ENCODE measurements at places on chromosomes 11 and 22.
A peak's percentile ranks its signal among the peaks of the same experiment; 100 is the strongest.

DNA sequence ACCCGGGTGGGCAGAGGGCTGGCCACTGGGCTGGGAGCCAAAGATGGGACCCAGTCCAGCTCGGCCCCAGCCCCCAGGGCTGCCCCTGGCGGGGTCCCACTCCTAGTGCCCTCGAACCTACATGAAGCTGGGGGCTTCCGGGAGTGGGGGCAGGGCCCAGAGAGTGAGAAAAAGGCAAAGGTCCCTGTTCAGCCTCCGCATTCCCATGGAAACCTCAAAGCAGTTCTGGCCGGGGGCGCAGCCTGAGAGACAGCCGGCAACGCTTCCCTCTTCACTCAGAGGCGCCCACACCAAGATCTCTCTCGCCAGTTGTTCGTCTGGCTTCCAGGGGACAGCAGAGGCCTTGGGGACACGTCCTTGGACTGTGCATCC, 22.4 kb upstream of the ARHGAP8 start:
- DNase-seq = no peak

- DNase-seq = no peak
These were observed 40.5 kb downstream of the TPCN2 start for GRCh38 chr11:69089258-69089657.

DNA sequence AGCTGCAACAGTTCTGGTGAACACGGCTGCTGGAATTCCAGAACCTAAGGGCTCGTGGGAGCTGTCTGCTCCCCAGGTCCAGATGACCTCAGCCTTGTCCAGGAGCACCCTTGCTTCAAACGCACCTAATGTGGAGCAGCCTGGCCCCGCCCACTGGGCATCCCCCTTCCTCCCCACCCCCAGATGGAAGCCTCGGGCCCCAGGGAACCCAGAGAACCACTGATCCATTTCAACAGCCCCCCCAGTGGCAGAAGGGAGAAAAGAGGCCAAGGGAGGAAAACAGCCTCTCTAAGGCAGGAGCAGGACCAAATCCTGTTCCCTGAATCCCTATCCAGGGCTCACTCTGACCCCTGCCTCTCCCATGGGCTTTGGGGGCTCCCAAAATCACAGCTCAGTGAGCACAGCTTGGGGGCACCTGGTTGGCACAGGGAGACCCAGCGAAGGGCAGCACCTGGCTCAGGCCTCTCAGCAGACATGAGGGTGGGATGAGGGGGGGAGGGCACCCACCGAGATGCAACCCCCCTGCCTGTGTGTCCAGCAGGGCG, 1.2 kb downstream of the CYTH4 start:
- DNase-seq = no peak

DNA sequence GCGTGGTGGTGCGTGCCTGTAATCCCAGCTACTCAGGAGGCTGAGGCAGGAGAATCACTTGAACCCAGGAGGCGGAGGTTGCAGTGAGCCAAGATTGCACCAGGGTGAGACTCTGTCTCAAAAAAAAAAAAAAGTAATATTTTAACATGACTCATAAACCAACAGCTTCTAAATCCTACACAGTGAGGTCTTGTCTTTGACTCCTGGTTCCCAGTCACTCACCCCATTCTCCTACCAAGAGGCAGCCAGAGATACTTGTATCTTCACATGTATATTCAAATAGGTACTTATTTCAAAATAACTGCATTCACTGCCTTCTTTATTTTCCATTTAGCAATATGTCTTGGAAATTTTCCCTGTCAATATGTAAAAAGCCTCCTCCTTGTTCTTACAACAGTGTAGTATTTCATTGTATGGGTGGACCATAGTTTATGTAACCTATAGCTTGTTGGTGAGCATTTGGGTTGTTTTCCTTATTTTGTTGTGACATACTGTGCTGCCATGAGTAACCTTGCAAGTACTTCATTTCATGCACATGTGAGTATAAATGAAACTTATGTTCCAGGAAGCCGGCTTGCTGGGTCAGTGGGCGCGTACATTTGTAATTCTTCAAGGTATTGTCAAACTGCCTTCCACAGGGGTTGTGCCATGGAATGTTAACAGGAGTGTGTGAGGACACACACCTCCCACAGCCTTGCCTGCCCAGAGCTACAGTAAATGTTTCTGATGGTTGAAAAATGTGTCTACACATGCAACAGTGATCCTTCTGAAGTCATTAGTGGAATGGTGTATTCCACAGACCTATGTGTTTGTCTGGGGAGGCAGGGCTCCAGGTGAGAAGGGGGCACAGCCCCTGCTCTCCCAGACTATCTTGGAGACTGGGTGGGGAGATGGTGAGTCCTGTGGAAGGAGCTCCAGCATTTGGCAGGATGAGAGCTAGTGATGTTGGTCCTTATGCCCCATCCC, 47.9 kb downstream of the OSBP2 start:
- DNase-seq = no peak

GRCh38 chr11:17989306-17989705, 23.5 kb downstream of the SERGEF start:
- DNase-seq = no peak

- DNase-seq = no peak
These were observed 33.4 kb upstream of the WNT7B start for GRCh38 chr22:46010207-46010867.

- DNase-seq = no peak
These were observed 22.1 kb downstream of the CD44 start for GRCh38 chr11:35160902-35161597.

GRCh38 chr11:63567044-63567840, 4.1 kb upstream of the PLAAT2 start:
- peak; percentile 44 for DNase-seq

DNA sequence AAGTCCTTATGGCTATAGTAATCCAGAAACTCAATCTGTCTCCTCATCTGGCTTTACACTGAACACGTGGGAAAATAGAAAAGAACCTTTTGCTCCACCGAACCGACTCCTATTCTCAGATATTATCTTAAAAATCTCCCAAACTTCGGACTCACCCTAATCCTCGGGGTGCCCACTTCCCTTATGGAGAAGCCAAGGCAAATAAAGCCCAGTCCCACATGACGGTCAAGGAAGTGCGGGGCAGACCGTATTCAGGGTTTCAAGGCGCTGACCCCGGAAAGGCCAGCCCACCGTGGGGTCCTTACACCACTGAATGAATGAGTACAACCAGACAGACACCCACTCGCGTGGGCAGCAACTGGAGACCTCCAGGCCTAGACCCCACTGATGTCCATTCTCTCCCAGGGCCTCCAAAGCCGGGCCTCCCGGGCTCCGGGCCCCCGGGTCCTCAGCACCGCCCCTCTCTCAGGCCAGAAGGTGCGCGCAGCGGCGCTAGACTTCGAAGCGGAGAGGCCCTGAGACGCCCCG, 489 bp downstream of the NUP98 start:
- no peak for DNase-seq

GRCh38 chr22:43580271-43580750, 168.5 kb downstream of the MPPED1 start:
- no peak for DNase-seq

GRCh38 chr11:104005234-104005855, 31.1 kb upstream of the DDI1 start:
- no peak for DNase-seq

- DNase-seq = no peak
These were observed 80.2 kb downstream of the PRR5L start for GRCh38 chr11:36376009-36376887.

- no peak for DNase-seq
These were observed 265.7 kb downstream of the OR4C45 start for GRCh38 chr11:50298182-50298988.

GRCh38 chr11:31150011-31150410, 219.5 kb downstream of the DCDC1 start:
- DNase-seq = no peak

- no peak for DNase-seq
These were observed 16.5 kb upstream of the WT1 start for GRCh38 chr11:32451808-32452207.

DNA sequence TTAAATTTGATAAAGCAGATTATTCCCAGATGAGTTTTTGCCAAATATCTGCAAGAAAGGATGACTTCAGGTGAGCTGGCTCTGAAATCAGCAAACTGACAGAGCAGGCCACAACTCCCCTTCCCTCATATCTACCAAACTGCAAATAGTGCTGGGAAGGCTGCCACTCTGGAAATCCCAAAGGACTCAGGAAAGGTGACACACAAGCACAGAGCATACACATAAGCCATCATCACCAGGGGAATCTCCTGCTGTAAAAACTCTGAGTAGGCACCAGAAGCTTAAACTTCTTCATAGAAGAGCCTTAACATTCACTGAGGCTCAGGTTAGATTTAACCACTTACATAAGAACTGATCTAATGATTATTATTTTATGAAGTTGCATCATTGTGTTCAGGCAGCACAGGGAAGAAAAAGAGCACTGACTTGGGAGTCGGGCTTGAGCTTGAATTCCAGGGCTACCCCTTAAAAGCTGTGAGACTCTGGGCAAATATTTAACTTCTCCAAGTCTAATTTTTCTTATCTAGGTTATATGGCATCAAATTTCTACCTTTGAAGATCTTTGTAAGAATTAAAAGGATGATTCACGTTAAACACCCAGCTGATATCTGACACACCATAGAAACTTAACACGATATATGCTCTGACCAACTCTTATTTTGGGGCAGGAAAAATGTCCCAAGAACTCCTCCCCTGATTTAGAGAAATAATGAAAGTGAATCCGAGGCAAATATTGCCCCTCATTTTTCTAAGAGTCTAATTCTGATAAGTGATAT, 15.0 kb downstream of the SYTL2 start:
- DNase-seq = no peak

DNA sequence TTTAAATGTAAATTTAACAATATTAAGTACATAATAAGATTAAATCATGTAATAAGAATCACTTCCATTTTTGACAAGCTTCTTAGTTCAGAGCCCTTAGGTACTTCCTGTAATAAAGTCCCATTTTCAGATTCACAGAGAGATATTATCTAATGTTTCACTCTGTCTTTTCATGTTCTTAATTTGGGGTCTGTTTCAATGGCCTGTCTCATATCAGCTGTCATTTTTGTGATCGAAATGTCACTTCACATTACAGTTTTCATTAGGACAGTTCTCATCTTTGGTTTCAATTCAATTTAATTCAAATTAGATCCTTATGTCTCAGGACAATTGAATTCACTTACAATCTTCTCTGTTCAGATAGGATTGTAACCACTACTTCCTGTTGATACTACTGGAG, 22.6 kb upstream of the OLFML1 start:
- DNase-seq = no peak

- DNase-seq = peak; percentile 39
These were observed 1.3 kb downstream of the WEE1 start for GRCh38 chr11:9574622-9575259.

DNA sequence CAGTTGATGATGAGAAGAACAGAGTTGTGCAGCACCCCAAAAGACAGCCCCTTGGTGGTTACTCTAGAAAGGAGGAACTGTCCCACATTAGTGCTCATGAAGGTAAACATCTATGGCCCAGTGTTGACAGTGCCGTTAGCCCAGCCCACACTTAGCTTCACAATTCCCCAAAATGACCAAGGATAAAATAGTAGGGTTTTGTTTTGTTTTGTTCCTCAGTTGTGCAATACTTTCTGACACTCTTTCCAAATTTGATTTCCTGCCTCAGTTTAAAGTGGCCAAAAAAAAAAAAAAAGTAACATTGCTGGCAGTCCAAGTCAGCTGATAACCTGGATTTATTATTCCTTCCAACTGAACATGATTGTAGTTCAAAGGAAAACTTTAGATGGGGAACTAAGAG, 269.4 kb downstream of the TMEM135 start:
- no peak for DNase-seq

DNA sequence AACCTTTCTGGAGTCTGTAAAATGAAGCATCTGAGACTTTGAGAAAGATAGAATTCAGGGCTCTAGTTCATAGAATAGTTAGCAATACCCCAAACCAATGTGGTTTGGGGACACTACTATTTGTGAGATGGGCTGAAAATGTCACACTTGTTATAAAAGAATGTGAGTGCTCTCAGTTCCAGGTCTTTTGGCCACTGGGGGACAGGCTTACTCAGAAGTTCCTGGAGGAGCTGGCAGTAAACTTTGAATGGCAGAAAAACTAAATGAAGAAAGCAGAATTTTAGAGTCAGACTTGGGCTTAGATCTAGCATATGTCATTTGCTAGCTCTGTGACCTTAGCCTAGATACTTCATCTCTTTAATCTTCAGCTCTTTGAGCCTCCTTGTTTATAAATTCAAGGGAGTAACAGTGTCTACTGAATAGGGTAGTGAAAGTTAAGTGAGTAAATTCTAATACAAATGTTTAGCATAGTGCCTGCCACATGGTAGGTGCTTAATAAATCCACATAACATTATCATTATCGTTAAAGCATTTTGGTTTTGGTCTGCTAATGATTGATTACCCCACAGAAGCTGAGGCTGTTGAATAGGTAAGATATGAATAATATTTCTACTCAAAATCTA, 3.7 kb downstream of the LYVE1 start:
- DNase-seq = no peak

DNA sequence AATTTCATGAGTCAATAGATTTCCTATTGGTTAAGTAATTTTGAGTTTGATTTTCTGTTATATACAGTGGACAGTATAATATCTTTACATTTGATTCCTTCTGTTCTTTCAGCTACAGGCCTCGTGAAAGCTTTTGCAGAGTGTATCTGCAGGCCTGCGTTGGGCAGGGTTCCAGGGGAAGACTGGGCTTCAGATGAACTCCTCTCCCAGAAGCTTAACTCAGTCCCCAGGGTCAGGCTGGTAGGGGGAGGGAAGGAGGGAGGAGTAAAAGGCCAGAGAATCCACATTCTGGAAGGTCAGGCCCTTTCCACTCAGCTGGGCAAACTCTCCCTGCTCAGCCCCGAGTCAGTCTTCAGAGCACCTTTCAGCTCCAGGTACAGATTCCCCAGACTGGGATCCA, 100.4 kb upstream of the NECTIN1 start:
- no peak for DNase-seq

GRCh38 chr11:85310479-85310878, 316.7 kb downstream of the DLG2 start:
- no peak for DNase-seq

GRCh38 chr22:40309631-40310030, 36.7 kb upstream of the ADSL start:
- no peak for DNase-seq

- DNase-seq = no peak
These were observed 83.8 kb upstream of the SOX6 start for GRCh38 chr11:16440136-16440535.

GRCh38 chr11:126415128-126415527, 59.6 kb downstream of the ST3GAL4 start:
- DNase-seq = no peak

- peak; percentile 42 for DNase-seq
These were observed 43.7 kb downstream of the MED15 start for GRCh38 chr22:20550851-20551744.

Measured in activated B cell treated with CpG ODN at 0.5 μM for 24 hours (primary cell).